ENCODE measurements at places on chromosomes 2 and 18.

DNA sequence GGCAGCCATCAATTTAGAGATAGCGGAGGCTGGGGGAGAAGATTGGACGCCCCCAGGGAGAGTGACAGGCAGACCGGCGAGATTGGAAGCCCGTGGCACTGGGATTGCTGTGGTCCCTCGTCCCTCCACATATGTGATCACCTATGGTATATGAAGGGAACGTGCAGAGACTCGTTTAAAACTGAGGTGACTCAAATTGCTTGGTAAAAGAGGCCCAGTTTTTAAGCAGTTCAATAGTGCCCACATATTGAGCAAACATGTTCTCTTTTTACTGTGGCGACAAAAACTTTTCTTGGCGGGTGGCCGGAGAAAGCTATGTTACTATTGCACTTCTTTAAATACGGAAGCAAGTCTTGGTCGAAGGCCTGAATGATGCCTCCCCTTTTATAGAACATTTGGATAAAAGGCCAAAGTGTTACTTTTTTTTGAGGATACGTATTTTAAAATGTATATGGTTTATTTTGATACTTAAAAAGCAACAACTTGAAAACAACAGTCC, 9.1 kb downstream of the B3GNT2 start:
- peak; percentile 73 for DNase-seq

- DNase-seq: no peak
Measured at GRCh38 chr2:232957657-232958090, 55.4 kb downstream of the NGEF start.

DNA sequence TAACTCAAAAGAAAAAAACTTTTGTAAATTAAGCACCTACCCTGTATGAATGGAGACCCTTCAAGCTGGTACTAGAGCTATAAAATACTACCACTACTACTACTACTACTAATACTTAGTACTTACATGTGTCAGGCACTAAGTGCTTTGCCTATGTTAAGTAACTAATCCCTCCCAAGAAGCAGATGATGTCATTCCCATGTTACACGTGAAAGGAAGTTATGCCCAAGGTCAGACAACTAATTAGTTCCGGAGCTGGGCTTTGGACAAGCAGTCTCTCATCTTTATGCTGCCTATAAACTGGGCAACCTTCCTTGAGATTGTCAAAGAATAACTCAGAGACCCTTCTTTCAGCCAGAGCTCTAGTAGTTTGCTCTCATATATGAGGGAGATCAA, 13.9 kb upstream of the ATP6V1B1 start:
- no peak for DNase-seq

DNA sequence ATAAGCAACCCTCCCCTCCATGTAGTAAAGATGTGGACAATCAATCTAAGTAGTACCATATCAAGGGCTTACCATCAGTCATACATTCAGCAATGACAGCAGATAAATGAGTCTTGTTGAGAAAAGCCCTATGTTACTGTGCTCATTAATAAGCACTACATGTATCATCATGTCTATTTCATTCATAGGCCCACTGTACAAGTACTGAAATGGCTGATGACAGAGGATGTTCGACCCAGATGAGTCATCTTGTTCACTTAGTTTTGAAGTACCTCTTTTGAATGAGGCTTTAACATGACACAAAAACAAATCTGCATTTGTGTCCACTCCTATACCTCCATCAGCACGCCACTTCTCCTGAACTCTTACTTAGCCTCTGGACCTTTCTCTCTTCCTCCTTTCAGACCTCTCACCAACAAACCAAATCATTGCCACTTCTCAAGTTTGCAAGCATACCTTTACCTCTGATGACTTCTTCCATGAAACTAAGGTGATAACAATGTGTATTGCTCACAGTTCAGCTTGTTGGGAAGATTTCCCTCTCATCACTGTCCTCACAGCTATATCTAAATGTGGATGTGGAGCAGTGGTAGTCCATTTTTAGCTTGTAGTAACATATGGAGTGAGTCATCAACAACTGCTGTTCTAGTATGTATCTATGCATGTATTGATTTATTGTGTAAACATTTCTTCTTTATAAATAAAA, 921.0 kb upstream of the SLC39A10 start:
- no peak for DNase-seq

DNA sequence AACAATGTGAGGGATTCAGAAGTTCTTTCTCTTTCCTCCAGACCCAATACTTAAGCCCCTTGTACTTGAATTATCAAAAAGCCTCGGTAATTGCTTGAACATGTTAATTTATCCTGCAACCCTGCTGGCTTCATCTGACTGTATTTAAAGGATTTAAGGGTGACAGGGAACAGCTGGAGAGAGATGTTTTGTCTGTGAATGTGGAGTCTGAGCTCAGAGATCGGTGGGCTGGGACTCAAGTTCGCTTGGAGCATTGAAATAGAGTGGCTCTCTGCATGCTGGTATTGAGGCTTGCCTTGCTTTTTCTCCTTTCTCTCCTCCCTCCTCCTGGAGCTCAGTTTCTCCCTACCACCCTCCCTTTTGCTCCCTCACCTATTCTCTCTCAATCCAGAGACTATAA, 73.6 kb downstream of the BOD1L2 start:
- DNase-seq: no peak

Measured in prostate gland (tissue), 2 donors.